ENCODE measurements at places on chromosomes 16 and 17. TPM values are rescaled to one million over a fixed set of nuclear protein-coding genes. Genes with fewer than 3 reads are reported as not detected.

- peak; percentile 14 for DNase-seq
Observed at GRCh38 chr17:74457146-74457819, 9.2 kb upstream of the CD300A start.

DNA sequence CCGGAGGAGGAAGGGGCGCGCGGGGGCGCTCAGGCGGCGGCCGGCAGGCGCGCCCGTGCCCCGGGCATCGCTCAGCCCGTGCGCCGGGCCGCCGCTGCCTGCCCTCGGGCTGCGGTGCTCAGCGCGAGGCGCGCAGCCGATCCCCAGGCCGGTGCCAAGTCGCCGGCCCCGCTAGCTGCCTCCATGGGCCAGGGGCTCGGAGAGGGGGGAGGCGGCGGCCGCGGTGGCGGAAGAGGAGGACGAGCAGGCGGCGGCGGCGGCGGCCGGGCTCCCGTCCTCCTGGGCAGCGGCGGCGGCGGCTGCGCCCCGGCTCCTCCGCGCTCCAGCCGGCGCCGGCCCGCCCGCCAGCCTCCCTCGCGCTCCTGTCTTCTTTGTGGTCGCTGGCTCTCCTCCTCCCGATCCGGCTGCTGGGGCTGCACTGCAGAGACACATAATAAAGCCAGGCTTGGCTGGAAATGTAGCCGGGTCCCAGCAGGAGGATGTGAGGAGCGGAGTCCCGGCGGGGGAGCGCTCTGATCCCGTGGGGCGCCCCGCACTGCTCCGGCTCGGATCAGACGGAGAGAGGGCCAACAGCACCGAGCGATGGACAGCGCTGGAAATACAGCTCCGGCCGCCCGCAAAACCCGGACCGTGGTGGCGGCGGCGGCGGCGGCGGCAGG lies 889 bp upstream of the ZNF423 start:
- no peak for DNase-seq

- DNase-seq: no peak
Observed at GRCh38 chr16:27449434-27450195, 47.6 kb downstream of the IL21R start.

- DNase-seq: no peak
Observed at GRCh38 chr17:67647482-67647881, 70.3 kb upstream of the NOL11 start.

- DNase-seq: no peak
Observed at GRCh38 chr17:64653325-64653984, 8.7 kb downstream of the SMURF2 start.

GRCh38 chr17:36105781-36106492 lies 2.3 kb downstream of the CCL4 start:
- no peak for DNase-seq

The LLGL2 gene
- total RNA-seq: 3.4 TPM

The TAT gene
- total RNA-seq: not detected

The KLHL36 gene
- total RNA-seq: 47.5 TPM

- DNase-seq: no peak
Observed at GRCh38 chr16:11306381-11306780, 25.3 kb upstream of the PRM1 start.

The ANKRD40CL gene
- total RNA-seq: not detected

The GGNBP2 gene
- total RNA-seq: 45.5 TPM

DNA sequence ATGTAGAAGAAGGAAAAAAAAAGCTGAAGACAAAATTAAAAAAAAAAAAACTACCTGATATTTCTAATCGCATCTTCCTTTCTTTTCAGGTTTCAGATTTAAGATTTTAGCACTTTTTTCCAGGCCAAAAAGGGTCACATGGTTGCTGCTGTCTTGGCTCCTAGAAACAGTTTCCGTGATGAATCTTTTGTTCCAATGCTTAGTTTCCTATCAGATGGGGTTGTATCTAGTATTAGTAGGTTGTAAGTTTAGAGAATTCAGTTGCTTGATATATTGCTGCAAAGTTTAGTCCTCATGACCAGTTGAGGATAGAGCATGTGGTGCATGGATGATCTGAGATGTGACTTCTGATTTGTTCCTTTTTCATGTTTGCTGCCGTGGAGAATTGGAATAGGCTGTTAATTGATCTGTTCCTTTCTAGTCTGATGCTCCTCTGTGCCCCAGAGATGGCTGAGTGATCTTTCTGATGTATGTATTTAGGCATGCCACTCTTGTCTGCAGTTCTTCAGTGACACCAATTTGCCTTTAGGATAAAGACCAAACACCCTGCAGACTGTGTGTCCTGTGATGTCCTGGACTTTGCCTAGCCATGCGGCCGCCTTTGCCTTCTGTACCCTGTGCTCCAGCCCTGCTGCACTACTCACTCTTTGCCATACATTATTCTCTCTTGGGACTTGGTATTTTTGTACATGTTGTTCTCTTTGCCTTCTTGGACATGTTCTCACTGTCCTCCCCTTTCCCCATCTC lies 94.0 kb downstream of the MRTFB start:
- DNase-seq: no peak

DNA sequence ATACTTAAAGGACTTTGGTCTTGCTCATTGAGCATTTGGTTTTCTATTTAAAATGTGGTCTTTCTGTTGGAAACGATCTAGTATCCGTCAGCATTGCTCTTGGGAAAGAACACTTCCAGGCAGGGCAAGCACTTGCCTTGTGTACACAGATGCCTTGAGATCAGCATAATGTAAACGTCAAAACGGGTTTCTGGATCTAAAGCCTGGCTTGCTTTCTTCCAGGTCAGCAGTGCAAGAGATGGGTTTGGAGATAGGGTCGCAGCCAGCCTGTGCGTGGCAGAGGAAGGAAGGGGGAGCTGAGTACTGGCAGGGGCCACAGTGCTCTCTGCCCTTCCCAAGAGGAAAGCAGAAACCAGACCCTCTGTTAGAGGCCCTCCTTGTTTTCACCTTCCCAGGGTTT lies 175.5 kb downstream of the LGALS9B start:
- no peak for DNase-seq

- DNase-seq: no peak
Observed at GRCh38 chr17:6070913-6071511, 833 bp downstream of the WSCD1 start.

DNA sequence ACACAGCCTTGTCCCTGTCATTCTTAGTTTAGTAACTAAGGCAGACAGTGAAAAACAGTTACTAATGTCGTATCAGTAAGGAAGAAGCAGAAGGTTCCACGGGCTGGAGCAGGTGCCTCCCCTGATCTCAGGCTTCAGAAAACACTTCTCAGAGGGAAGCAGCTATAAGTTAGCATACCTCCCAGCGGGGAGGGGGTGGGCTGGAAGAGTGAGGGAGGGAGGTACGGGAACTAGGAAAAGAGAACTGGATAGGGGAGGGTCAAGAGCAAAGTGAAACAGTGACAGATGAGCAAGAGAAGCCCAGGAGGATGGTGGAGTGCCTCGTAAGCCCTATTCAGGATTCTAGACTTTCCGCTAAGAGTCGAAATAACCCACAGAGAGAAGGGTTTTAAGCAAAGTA lies 186.3 kb upstream of the XYLT1 start:
- no peak for DNase-seq

GRCh38 chr16:89864527-89864820 lies 8.9 kb upstream of the TCF25 start:
- no peak for DNase-seq

The RTN4RL1 gene
- not detected for total RNA-seq

The VASN gene
- total RNA-seq: 5.7 TPM

GRCh38 chr17:31591924-31592323 lies 200.4 kb downstream of the RAB11FIP4 start:
- DNase-seq: no peak

The KRTAP4-5 gene
- total RNA-seq: not detected

DNA sequence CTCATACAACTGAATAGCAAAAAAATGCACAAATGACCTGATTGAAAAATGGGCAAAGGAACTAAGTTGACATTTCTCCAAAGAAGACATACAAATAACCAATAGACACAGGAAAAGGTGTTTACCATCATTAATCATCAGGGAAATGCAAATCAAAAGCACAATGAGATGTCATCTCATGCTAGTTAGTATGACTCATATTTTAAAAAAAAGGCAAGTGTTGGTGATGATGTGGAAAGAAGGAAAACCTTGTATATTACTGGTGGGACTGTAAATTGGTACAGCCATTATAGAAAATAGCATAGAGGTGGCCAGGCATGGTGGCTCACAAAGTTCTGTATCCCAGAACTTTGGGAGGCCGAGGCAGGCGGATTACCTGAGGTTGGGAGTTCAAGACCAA lies 232.5 kb upstream of the ZFHX3 start:
- DNase-seq: no peak

- no peak for DNase-seq
Observed at GRCh38 chr16:49439676-49440075, 66.1 kb downstream of the C16orf78 start.

DNA sequence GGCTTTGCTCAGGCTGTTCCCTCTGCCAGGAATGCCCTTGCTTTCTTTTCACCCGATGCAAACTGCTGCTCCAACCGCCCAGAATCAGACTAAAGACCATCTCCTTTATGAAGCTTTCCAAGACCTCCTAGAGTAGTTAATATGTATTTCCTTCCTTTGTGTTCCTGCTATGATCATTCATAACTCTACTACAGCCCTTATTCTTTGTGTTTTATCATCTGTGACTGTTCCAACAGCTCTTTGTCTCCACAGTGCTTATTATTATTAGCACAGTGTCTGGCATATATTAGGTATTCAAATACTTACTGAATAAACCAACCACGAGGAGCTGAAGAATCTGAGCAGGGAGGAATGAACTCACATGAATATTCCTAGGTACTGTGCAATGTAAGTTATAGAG lies 7.6 kb downstream of the PSME3IP1 start:
- no peak for DNase-seq

DNA sequence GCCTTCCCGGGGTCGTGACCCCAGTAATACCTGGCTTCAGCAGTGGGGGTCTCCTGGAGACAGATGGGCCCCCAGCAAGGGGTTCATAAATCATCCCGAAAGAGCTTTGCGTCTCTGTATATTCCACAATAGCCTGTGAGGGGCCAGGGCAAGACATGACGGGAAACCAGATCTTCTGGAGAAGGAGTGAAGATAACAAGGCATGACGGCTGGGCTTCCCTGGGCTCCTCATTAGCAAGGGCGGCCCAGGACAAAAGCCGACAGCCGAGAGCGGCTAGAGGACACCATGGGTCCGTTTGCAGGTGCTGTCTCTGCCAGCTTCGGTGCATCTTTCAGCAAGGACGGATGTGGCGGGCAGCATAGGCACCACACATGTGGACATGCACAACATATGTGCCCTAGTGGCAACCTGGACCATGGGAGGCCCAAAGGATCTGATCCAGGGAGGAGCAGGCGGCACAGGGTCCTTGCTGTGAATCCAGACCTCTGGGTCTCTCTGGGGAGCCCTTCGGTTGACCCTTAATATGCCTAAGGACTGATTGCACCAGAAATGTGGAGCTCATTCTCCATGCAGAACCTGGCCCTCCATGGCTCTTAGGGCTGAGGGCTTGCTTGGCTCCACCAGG lies 136.9 kb upstream of the FOXF1 start:
- no peak for DNase-seq

- DNase-seq: no peak
Observed at GRCh38 chr16:77406680-77407079, 28.2 kb downstream of the ADAMTS18 start.

The TUBG2 gene
- 20.8 TPM for total RNA-seq

DNA sequence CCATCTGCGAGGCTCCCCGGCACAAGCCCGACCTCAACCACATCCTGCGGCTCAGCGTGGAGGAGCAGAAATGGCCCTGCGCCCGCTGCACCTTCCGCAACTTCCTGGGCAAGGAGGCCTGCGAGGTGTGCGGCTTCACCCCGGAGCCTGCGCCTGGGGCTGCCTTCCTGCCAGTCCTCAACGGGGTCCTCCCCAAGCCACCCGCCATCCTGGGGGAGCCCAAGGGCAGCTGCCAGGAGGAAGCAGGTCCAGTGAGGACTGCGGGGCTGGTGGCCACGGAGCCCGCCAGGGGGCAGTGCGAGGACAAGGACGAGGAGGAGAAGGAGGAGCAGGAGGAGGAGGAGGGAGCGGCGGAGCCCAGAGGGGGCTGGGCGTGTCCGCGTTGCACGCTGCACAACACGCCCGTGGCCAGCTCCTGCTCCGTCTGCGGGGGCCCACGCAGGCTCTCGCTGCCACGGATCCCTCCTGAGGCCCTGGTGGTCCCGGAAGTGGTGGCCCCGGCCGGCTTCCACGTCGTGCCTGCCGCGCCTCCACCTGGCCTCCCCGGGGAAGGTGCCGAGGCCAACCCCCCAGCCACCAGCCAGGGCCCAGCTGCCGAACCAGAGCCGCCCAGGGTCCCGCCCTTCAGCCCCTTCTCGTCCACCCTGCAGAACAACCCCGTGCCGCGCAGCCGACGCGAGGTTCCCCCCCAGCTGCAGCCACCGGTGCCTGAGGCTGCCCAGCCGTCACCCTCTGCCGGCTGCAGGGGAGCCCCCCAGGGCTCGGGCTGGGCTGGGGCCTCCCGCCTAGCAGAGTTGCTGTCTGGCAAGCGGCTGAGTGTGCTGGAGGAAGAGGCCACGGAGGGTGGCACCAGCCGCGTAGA lies 13.1 kb upstream of the PRR35 start:
- DNase-seq: no peak
